Esophagus muscularis mucosa (tissue), 4 donors: ENCODE measurements at places on chromosomes 11 and 22.
A peak's percentile ranks its signal among the peaks of the same experiment; 100 is the strongest.

- no peak for DNase-seq
Measured at GRCh38 chr11:102603091-102603490, 22.0 kb downstream of the MMP20 start.

DNA sequence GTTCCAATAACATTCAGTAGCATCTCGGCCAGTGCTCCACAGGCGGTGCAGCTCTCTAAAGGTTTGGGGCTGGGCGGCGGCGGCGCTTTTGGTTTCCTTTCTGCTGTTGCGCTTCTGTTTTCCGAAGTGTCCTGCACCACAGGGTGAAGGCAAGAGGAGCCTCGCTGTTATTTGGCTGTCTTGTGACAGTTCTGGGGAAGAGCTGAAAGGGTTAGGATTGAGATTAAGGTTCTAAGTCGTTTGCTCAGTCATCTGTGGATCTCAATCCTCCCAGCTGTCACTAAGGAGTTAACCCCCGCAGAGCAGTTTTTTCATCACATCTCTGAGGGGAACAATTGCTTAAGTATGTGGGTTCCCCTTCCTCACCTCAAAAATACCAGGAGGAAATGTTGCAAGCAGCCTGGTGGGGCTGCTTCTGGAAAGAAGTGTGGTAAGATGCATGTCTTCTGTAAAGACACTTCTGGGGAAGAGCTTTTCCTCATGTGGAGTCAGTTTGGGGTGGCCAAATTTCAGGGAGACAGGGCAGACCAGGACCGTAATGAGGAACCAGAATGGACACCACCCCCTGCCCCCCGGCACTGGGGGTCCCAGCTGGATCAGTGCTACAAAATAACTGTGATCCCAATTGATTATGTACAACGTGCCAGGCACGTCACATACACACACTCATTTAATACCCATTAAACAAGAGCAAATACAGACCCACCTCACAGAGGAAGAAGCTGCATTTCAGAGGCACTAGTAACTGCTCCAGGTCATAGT, 14.2 kb downstream of the TMEM121B start:
- DNase-seq, result no peak

- DNase-seq, result no peak
Measured at GRCh38 chr11:8363921-8364320, 100.2 kb upstream of the LMO1 start.

DNA sequence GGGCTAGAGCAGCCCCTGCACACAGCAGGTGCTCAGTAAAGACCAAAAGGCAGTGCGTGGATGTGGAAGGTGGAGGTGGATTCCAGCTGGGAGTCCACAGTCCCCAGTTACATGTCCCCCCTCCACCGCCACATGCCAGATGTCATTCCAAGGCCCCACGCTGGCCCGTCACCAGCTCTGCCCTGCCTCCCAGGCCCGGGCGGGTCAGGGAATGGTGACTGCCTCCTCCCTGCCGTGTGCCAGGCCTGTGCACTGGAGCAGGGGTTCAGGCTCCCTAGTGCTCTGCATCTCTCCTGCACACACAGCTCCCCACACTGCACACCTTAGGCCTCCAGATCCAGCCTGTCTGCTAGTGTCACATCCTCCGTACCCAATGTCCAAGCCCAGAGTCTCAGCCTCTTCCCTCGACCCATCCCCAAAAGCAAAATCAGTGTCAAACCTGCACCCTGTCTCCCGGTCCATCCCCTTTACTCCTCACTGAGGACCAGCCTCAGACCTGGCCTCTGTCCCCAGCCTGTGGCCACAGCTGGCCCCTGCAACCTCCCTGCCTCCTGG, 40.2 kb upstream of the PRODH start:
- no peak for DNase-seq

GRCh38 chr11:13009921-13010748, 1.0 kb downstream of the RASSF10 start:
- DNase-seq, result peak; percentile 79

- no peak for DNase-seq
Measured at GRCh38 chr22:49936973-49937757, 18.7 kb downstream of the CRELD2 start.

DNA sequence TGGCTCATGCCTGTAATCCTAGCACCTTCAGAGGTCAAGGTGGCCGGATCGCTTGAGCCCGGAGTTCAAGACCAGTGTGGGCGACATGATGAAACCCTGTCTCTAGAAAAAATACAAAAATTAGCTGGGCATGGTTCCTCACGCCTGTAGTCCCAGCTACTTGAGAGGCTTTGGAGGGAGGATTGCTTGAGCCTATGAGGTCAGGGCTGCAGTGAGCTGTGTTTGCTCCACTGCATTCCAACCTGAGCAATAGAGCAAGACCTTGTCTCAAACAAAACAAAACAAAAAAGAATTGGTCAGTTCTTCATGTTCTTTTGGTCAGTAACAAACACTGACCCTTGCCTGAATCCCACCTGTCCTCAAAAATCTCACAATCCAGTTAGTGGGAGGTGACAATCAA, 36.7 kb upstream of the VSTM5 start:
- DNase-seq, result no peak
